ENCODE measurements at places on chromosomes 12 and 14. TPM values are rescaled to one million over a fixed set of nuclear protein-coding genes. Genes with fewer than 3 reads are reported as not detected.

SYNDIG1L gene
- total RNA-seq: 1.1 TPM

LTBR gene
- total RNA-seq: 40.3 TPM

CABP1 gene
- total RNA-seq: not detected

BIN2 gene
- not detected for total RNA-seq

PTPN6 gene
- 22.1 TPM for total RNA-seq

GRCh38 chr14:75718199-75718598 lies 57.2 kb downstream of the TTLL5 start:
- H3K36me3 ChIP-seq: peaks cover 46% of the 10 kb centered on the region
- no peaks in the 10 kb centered on the region for H3K27me3 ChIP-seq
- H3K4me1 ChIP-seq: peaks cover 9% of the 10 kb centered on the region
- no peak overlapping the region for H3K27ac ChIP-seq
- H3K4me3 ChIP-seq: no peak overlapping the region

- peak; percentile 64 for DNase-seq
- H3K27ac ChIP-seq: peak overlapping the region; percentile 48
- peaks cover 4% of the 10 kb centered on the region for H3K36me3 ChIP-seq
- H3K27me3 ChIP-seq: peaks cover 2% of the 10 kb centered on the region
These were observed 86.6 kb downstream of the KDM2B start for GRCh38 chr12:121494093-121494787.

GRCh38 chr14:65038966-65039365 lies 52.3 kb downstream of the FNTB start:
- H3K4me1 ChIP-seq: peaks cover 2% of the 10 kb centered on the region
- H3K4me3 ChIP-seq: no peak overlapping the region
- H3K27me3 ChIP-seq: peaks cover 6% of the 10 kb centered on the region
- DNase-seq: no peak

GRCh38 chr14:90000935-90001334 lies 45.2 kb downstream of the TDP1 start:
- no peak overlapping the region for H3K27ac ChIP-seq
- no peaks in the 10 kb centered on the region for H3K27me3 ChIP-seq
- no peak for DNase-seq
- H3K36me3 ChIP-seq: no peaks in the 10 kb centered on the region
- H3K4me1 ChIP-seq: no peaks in the 10 kb centered on the region

DNA sequence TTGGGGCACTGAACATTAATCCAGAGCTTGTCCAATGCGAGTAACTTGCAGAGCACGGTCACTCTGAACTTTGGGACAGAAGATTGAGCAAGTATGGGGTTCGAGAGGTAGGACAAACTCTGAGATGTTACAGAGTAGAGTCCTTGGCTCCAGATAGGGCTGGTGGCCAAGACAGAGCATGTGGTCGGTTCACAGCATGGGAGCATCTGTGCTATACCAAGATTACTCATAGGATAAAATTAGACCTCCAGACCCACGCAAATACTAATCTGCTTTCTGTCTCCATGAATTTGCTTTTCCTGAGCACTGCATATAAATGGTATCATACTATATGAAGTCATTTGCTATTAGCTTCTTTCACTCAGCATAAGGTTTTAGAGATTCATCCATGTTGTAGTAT lies 93.4 kb upstream of the TBX5 start:
- peaks cover 6% of the 10 kb centered on the region for H3K27me3 ChIP-seq
- H3K4me3 ChIP-seq: no peak overlapping the region
- H3K27ac ChIP-seq: no peak overlapping the region
- peaks cover 6% of the 10 kb centered on the region for H3K4me1 ChIP-seq
- no peaks in the 10 kb centered on the region for H3K36me3 ChIP-seq
- no peak for DNase-seq
